Hair follicle dermal papilla cell (primary cell): ENCODE measurements at places on chromosomes 1 and 21. TPM values are rescaled to one million over a fixed set of nuclear protein-coding genes. Genes with fewer than 3 reads are reported as not detected.

Gene DMRTA2
- total RNA-seq, result not detected in 2 replicates

Gene SYT11
- total RNA-seq, result 42.0 and 44.4 TPM in 2 replicates

Gene KCNJ15
- total RNA-seq, result 1.3 and 1.9 TPM in 2 replicates

Gene S100A16
- 157 and 225 TPM in 2 replicates for total RNA-seq

Gene LRRN2
- total RNA-seq, result not detected in 2 replicates

Gene CCDC17
- total RNA-seq, result 0.61 and 3.1 TPM in 2 replicates

Gene HMGCS2
- not detected in 2 replicates for total RNA-seq

Gene AQP10
- not detected in 2 replicates for total RNA-seq

Gene SEC16B
- total RNA-seq, result 4.0 and 5.8 TPM in 2 replicates

Gene G0S2
- total RNA-seq, result 0.85 and 3.1 TPM in 2 replicates

Gene APH1A
- 123 and 125 TPM in 2 replicates for total RNA-seq

Gene RHD
- total RNA-seq, result not detected in 2 replicates
